ENCODE measurements at places on chromosomes 5 and 9. TPM values are rescaled to one million over a fixed set of nuclear protein-coding genes. Genes with fewer than 3 reads are reported as not detected.

Gene CTSV
- 6.7 TPM for total RNA-seq

Gene CNTNAP3
- total RNA-seq: 20.0 TPM

Gene DBN1
- total RNA-seq: 83.3 TPM

DNA sequence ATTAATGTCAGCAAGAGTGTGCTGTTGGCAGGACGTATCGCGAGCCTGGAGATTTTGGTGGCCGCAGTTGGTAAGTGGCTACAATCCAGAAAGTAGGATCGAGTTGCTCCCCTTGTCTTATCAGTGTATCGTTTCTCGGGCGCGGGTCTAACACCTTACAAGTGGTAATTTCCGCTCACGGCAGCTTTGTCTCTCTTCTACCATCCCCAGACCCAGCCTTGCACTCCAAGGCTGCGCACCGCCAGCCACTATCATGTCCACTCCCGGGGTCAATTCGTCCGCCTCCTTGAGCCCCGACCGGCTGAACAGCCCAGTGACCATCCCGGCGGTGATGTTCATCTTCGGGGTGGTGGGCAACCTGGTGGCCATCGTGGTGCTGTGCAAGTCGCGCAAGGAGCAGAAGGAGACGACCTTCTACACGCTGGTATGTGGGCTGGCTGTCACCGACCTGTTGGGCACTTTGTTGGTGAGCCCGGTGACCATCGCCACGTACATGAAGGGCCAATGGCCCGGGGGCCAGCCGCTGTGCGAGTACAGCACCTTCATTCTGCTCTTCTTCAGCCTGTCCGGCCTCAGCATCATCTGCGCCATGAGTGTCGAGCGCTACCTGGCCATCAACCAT, 1.1 kb downstream of the PTGER4 start:
- DNase-seq: no peak

Gene EIF4E1B
- total RNA-seq: 5.3 TPM

Gene ZNF354B
- 25.8 TPM for total RNA-seq

DNA sequence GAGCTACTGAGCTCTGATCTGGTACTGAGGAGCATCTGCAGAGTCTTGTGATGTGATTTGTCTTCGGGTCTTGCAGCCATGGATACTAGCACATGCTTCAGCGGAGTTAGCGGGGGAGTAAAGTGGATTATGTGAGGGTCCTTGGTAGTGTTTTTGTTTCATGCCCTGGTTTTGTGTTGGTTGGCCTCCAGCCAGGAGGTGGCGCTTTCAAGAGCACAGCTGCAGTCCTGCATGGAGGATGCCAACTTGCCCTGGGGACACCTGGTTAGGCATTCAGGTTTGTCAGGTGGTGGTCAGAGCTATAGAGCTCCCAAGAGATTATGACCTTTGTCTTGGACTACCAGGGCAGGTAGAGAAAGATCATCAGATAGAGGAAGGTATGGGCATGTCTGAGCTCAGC, 185.8 kb upstream of the CDH6 start:
- DNase-seq: no peak

DNA sequence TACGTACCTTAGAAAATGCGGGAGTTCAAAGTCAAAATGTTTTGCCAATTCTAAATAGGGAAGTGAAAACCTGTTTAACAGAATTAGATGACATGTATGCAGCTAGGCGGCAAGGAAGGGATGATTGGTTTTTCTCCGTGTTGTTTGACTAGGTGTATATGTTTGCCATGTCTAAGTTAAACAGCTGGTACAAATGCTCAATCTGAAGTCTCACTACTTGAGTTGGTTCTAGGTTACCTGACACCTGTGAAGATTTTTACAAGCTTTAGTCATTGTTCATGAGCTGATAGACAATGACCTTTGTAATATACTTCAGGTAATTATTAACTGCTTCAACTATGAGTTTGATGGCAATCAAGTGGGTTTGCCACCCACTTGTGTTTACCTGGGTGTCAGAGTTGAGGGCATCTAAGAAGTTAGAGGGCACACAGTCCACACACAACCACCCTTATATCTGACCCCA, 74.3 kb downstream of the SLC44A1 start:
- no peak for DNase-seq
